ENCODE measurements at places on chromosomes 11 and 22.

- no peak for DNase-seq
These were observed 111.6 kb downstream of the BCR start for GRCh38 chr22:23291806-23292452.

- no peak for DNase-seq
These were observed at the start of gene ANKRD13D for GRCh38 chr11:67289226-67289650. TSS of gene ANKRD13D (plus strand) at chr11:67289303. CDS start at chr11:67289461, 158 bp downstream.

DNA sequence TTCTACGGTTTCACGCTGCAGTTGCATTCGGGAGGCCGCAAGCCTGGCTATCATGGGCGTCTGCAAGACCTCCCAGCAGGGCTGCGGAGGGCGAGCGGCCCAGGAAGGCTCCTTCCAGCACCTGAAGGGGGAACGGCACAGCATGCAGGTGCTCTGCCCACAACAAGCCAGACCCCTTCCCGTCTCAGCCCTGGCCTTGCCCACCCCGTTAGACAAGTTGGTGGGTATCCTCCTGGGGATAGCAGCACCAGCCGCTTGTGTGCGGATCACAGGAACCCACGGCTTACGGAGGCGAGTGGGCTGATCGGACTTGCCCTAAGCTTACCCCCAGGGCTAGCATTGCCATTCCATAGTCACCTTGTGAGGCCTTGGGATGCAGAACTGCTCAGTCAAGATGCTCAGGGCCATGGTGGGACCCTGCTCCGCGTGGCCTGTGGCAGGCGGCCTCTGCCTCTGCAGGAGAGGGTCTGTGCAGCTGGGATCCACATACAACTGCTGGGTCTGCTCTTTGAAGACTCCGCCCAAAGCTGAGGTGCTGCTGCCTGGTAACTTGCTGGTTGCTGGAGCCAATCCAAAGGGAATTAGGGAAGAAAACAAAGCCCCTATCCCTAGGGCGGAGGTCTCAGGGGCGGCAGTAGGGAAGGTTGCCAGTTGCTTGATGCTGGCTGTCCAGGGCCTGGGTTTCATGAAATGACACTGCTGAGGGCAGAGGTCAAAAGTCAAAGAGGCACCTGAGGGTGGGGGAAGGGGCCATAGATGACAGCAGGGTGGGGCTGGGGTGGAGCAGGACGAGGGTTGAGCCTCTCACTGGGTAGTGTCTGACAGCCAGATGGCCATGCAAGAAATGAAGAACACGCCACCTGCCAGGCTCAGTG lies 1.4 kb upstream of the OSBPL5 start:
- DNase-seq, result no peak

GRCh38 chr11:128061281-128061871 lies 526.0 kb downstream of the ETS1 start:
- DNase-seq, result no peak

GRCh38 chr11:22566293-22566692 lies 59.3 kb downstream of the FANCF start:
- no peak for DNase-seq

- peak; percentile 1 for DNase-seq
These were observed 49.3 kb upstream of the MPPED2 start for GRCh38 chr11:30635401-30635989.

DNA sequence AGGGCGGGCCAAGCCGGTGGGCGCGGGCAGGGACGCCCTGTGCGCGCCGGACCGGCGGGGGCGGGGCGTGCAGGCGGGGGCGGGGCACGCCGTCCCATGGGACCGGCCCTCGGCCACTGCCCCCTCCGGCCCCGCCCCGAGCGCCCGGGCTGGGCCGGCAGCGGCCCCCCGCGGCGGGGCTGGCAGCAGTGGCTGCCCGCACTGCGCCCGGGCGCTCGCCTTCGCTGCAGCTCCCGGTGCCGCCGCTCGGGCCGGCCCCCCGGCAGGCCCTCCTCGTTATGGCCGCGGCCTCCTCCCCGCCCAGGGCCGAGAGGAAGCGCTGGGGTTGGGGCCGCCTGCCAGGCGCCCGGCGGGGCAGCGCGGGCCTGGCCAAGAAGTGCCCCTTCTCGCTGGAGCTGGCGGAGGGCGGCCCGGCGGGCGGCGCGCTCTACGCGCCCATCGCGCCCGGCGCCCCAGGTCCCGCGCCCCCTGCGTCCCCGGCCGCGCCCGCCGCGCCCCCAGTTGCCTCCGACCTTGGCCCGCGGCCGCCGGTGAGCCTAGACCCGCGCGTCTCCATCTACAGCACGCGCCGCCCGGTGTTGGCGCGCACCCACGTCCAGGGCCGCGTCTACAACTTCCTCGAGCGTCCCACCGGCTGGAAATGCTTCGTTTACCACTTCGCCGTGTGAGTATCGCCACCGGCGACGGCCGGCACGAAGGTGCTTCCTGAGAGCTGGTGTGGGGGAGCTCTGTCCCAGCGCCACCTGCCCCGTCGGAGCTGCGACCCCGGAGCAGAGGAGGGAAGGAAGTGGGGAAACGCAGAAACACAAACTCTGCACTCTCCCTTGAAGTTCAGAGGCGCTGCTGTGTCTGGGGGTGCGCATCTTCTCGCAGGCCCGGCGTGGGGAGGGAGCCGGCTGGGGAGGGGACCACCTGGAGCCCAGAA lies at the start of gene KCNQ1:
TSS of gene KCNQ1 (plus strand) at position 188 of the 925 bp plus-strand sequence. CDS start at position 279, 91 bp downstream.
- no peak for DNase-seq

DNA sequence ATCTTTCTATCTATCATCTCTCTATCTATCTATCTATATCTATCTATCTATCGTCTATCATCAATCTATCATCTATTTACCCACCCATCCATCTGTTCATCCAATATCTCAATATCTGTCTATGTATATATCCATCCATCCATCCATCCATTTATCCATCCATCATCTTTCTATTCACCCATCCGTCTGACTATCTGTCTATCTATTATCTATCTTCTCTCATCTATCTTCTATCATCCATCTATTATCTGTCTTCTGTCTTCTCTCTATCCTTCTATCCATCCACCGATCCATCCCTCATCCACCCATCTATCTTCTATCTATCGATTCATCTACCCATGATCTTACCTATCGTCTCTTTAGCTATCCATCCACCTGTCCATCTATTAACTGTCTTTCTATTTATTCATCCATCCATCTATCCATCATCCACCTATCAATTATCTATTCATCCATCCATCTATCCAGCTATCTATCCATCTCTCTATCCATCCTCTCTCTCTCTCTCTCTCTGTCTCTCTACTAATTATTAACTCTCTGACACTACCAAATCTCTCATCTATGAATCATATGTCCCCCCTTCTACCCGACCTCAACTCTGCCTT lies 89.1 kb downstream of the DHCR7 start:
- no peak for DNase-seq

DNA sequence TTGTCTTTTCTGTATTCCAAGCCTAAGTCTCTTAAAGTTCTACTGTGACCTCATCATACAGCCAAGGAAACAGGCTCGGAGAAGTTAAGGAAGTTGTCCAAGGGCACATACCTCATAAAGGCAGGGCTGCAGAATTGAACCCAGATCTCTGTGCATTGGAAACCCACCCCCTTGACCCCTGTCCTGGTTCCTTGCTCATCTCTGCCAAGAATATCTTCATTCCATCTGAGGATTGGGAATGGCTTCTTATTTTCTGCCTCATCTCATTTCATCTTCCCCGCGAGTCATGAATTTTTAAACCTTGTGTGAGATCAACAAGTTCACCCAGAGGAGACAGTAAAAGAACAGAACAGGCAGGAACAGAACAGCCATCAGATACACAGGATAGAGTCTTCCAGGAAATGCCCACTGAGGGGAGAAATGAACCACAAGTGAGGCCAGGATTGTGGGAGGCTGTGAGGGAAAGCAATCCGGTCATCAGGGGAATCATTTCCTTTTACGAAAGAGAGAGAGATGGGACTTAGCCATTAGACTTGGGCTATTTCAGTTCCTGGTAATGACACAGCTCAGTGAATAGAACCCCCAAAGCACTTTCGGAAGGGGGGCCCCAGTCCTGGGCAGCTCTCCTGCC lies 34.4 kb upstream of the LRRC10B start:
- no peak for DNase-seq

DNA sequence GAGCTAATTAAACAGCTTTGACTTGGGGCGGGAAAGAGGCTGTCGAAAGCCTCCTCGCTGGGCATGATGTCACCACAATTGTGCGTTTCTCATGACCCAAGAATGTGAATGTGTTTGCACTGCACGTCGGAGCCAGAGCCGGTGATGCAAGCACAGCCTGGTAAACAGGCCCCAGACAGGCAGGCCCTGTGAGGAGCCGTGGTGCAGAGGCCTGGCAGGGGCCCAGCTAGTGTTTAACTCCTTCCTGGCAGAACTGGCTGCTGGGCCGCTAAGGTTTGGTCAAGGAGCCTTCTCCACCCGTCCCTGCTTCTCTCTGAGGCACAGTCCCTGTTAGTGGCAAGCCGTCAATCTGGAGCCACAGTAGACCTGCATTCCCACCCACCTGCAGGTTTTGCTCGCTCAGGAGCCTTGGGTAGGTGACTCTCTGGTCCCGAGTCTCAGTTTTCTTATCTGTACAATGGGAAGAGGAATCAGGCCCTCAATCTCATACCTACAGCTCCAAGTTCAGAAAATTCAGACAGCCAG lies 25.4 kb upstream of the SMTN start:
- DNase-seq, result peak; percentile 82

GRCh38 chr11:73507086-73507485 lies 90.8 kb downstream of the FAM168A start:
- no peak for DNase-seq

GRCh38 chr11:26037716-26038115 lies 294.2 kb upstream of the ANO3 start:
- no peak for DNase-seq

- DNase-seq, result no peak
These were observed 75.0 kb downstream of the ZC3H12C start for GRCh38 chr11:110168033-110168803.

- DNase-seq, result no peak
These were observed 154.8 kb upstream of the TBCEL start for GRCh38 chr11:120869097-120869496.

DNA sequence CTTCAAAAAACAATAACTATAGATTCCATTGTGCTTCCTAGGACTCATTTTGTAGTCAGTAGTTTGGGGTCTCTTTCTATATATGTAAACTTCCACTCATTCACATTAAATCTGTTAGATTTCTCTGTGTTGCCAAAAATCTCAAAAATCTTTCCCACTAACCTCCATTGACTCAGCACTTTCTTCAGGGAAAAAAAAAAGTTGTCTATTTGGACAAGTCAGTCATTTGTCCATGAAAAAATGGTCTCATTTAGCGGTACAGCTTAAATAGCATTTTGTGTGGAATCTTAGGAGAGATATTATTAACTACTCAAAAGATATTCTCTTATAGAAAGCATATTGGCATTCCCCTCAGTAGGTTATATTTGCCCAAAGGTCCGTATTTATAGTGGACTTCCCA lies 81.9 kb downstream of the PPP2R1B start:
- no peak for DNase-seq

GRCh38 chr11:70471254-70471653 lies 72.9 kb downstream of the CTTN start:
- peak; percentile 35 for DNase-seq

DNA sequence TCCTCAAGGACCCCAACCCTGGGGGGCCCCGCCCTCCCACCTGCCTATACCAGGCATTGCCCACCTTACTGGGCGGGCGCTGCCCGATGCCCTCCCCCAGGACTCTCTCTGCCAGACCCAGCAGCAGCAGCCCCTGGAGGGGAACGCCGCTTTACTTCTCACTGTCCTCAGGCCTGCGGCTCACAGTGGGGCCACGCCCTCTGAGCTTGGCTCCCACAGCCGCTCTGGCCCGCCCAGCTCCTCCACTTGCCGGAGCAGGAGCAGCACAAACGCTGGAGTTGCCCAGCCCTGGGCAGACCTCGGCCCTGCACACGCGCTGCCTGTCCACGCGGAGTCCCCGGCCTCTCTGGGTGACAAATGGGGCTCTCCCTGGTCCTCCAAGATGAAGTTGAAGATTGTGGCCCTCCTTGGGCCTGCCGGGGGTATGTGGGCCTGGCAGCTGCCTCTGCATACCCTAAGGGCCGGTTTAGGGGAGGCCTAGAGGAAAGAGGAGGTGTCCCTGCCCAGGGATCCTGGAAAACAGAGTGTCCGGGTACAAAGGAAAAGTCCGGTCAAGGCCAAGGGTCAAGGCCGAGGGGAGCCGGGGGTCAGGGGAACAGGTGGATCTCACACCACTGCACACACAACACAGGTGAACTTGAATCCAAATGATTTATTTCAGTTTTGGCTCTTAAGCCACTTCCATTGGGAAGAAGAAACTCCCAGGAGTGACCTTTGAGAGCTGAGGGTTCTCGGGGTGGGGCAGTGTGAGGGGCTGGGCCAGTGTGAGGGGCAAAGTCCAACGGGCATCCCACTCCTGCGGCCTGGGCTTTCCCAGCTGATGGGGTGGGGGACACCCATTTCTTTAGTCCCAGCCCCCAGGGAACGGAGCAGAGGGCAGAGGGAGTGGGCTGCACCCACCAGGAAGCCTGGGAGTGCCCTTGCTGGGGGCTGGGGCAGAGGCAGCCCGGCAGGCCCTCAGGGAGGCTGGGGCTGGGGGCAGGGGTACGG lies 674 bp upstream of the BAIAP2L2 start:
- no peak for DNase-seq

DNA sequence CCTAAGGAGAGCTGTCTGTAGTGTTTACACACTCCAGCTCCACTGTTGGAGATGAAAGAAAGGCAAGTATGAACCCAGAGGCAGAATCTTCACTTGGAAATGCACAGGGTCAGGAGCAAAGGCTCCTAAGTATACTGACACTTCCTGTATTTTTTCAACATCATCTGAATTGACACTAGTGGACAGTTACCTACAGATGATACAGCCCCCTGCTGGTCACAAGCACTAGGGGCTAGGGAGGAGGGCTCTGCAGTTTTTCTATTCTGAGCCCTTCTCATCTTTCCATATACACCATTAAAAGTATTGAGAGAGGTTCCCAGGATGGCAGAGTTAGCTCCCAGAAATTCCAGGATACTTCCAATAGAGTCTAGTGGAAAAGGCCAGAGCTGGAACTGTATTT lies 290.3 kb upstream of the API5 start:
- DNase-seq, result no peak

- DNase-seq, result peak; percentile 19
These were observed 148.5 kb downstream of the GRIK4 start for GRCh38 chr11:120660024-120660565.

GRCh38 chr11:75013051-75013450 lies 24.3 kb downstream of the NEU3 start:
- DNase-seq, result no peak

DNA sequence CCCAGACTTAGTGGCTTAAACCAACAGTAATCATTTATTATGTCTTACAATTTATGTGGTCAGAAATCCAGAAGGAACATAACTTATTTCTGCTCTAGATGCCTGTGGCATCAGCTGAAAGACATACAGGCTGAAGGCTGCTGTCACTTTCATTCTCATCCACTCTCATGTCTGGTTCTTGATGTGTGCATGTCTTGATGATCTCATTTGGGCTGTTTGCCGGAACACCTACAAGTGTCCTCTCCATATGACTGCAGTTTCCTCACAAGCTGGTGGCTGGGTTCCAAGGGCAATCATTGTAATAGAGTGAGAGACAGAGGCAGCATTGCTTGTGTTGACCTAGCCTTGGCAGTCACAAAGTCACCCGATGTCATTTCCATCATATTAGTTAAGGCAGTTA lies 1375.9 kb upstream of the RAG2 start:
- peak; percentile 29 for DNase-seq

- DNase-seq, result no peak
These were observed 283.0 kb upstream of the NARS2 start for GRCh38 chr11:78857688-78858087.

GRCh38 chr11:33970984-33971466 lies 79.1 kb upstream of the LMO2 start:
- peak; percentile 72 for DNase-seq

- no peak for DNase-seq
These were observed 351.1 kb downstream of the BUD13 start for GRCh38 chr11:116421529-116422185.

Data from endothelial cell of umbilical vein (primary cell).